ENCODE measurements at places on chromosomes 5 and 9.

GRCh38 chr5:149938791-149939358 lies 5.7 kb downstream of the PDE6A start:
- DNase-seq, result no peak

DNA sequence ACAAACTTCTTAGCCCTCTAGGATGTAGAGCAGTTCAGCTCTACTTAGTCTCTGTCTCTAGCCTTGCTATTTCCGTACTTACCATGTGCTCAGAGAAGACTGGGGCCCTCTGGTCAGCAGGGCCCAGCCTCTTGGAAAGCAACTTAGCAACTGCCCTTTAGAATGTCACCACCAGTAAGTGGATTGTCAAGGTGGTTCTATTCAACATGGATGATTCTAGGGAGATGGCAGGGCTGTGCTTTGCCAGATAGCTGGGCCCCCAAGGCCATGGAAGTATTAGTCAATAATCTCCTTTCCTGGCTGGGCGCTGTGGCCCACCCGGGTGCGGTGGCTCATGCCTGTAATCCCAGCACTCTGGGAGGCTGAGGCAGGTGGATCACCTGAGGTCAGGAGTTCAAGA lies 177.6 kb upstream of the MVB12B start:
- no peak for DNase-seq

- DNase-seq, result no peak
Observed at GRCh38 chr5:104218200-104218599, 655.6 kb upstream of the NUDT12 start.

DNA sequence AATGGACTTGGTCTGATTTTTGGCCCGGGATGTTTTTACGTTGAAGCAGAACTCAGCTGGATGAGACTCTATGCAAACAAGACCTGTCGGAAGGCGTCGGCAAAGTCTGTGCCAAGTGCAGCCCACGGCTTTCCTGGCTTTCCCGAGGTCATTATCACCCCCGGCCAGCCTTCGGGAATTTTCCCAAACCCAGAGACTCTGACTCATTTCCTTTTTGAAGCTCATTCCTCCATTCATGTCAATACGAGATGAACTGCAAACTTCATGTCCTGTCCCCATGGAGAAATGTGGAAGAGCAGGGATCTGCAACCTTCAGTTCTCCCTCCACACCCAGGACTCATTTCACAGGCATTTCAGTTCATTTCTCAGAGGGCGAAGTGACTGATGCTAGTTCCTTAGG lies 95.3 kb downstream of the IRX2 start:
- DNase-seq, result no peak

DNA sequence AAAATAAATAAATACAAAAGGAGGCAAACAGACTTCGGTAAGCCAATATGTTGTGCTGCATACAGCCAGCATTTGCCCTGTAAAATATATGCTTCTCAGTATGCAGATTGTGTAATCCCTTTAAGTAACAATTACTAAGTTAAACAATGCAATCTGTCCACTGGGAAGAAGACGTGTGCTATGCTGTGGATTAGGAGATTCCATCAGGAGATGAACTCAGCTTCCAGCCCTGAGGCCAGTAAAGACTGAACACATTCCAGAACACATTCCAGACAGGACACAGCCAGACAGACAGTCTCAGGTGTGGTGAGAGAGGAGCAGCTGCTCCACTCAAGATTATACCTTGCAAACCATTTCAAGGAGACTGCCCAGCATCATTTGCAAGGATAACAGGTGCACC lies 97.8 kb downstream of the MPDZ start:
- no peak for DNase-seq

DNA sequence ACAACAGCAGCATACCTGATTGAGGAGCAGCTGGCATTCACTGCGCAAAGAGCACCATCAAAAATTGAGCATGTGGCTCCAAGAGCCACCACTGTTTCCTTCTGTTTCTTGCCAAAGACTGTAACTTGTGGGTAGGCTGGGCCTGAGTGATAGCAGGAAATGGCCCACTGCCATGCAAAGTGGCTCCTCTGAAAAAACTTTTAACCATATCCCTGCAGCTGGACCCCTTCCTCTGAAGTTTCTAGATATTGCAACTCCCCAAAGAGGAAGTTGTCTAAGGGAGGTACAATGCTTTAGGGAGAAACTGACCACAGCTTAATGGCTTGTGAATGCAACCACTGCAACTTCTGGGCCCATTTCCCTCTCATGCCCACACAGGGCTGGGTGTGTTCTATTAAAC lies 355.4 kb upstream of the PDE4D start:
- DNase-seq, result no peak

GRCh38 chr5:79878136-79878679 lies 112.9 kb downstream of the MTX3 start:
- DNase-seq, result no peak

DNA sequence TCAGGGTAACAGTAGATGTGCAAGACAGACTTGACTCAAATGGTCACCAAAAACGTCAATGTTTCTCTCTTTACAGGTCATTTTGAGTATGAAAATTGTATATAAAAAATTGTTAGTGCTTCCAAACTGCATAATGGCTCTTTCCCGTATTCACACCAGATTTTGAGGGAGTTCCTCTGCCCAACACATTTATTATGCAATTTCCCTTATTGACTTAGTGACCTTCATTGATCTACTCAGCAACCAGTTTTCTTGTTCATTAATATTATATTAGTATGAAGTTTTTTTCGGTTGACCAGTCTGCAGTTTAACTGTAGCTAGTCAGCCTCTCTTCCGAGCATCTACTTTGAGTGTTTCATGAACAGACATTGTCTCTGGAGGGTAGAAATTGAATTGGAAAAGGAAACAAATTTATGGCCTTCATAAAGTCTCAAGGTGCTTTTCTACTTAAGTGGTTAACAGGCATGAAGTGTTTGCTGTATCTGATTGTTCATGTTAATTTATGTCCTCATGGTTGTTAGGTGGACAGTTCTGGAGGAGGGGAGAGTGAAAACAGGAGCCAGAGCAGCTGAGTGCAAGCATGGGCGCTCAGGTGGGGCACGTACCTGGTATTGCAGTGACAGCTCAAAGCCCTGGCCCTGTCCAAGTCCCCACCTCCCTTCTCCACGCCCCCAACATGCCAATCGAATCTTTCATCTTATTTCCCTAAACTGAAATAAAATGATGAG lies 240.2 kb downstream of the RFK start:
- DNase-seq, result no peak

DNA sequence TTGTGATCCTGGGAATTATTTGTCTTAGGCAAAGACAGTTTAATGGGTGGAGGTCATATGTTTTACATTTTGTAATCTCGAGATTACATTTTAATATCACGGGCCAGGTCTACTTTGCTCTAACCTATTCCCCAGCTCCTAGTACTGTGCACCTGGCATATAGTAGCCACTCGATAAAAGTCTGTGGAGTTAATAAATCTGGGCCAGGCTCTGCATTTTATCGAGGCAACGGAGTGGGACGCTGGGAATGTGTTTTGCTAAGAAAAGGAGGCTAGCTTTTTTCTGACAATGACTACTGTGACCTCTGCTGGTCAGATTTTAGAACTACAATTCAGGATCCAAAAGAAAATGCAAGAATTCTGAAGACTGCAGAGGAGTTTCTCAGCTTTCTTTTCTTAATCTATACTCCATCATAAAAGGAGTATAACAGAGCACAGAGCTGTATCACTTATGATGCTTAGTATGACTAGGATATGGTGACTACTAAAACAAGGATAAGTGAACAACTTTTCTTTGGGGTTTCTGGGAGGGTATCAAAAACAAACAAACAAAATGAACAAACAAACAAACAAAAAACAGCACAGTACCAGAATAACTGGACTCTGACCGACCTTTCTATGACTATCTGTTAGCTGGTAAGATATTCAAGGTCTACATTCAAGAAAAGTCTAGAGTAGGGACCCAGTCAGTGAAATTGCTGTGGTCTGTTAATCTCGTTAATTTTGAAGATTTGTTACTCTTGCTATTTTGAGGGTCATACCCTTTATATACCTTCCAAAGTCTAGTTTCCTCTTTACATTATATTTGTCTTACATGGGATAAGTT lies 46.1 kb upstream of the CER1 start:
- no peak for DNase-seq

GRCh38 chr5:154384480-154385235 lies 61.1 kb upstream of the SAP30L start:
- DNase-seq, result no peak

- DNase-seq, result no peak
Observed at GRCh38 chr5:157088342-157088990, 20.4 kb downstream of the HAVCR2 start.

GRCh38 chr9:129671519-129671918 lies 6.1 kb downstream of the PRRX2 start:
- no peak for DNase-seq

DNA sequence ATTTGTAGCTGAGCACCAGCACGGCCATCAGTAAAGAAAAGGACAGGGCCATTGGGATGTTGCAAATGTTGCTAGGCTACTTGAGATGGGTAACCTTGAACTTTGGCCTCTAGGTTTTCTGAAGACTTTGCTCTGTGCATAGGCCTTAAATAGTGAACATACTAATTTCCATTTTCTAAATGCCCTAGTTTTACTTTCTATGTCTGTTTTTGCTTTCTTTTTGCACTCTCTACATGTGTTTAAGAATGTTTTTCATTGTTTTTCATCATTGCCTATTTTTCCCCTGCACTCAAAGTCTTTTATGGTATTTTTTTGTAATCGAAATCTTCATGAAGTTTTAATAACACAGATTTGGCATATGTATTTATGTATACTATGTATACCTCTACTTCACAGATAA lies at the start of gene IFNA17:
IFNA17 (minus strand) TSS at position 101 of the 400 bp plus-strand sequence; CDS start at position 52, 49 bp downstream.
- DNase-seq, result no peak

- DNase-seq, result no peak
Observed at GRCh38 chr5:17697671-17698070, 63.4 kb downstream of the TAF11L14 start.

DNA sequence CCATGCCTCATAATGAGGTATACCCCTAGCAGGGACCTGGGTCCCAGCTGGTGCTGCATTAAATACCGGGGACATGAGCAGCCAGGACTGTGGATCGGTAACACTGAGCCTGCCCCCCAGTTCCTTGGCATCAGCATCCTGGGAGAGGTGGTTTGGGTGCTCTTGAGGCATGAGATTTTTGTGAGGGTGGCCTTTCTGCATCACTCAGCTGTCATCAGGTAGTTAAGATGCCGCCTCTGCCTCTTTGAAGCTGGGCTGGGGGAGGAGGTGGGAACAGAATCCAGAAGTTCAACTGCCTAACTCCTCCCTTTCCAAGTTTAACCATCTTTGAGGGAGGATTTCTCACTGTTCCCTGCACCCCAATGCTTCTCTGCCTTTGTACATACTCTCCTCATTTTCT lies 112.7 kb downstream of the PDZD2 start:
- DNase-seq, result no peak

GRCh38 chr5:71969460-71969859 lies 137.8 kb upstream of the MAP1B start:
- no peak for DNase-seq

GRCh38 chr5:148951612-148952011 lies 111.2 kb downstream of the SH3TC2 start:
- DNase-seq, result no peak

DNA sequence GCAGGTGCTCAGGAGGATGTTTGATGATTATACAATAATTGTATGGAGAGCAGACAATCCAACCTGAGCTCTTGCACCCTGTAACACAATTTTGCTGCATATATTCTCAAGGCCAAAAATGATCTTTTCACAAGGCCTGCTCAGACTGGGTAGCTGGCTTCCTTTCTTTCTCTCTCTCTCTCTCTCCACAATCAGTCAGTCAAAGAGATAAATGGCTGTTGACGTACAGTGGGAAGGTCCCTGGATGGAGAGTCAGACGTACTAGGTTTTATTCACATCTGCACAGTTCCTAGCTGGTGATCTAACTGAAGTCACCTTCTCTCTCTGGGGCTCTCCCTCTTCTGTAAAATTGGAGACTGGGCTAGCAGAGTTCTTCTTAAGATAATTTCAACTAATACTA lies 19.8 kb downstream of the SLC36A2 start:
- DNase-seq, result no peak
